ENCODE measurements at places on chromosomes 16 and 17.
A peak's percentile ranks its signal among the peaks of the same experiment; 100 is the strongest.

DNA sequence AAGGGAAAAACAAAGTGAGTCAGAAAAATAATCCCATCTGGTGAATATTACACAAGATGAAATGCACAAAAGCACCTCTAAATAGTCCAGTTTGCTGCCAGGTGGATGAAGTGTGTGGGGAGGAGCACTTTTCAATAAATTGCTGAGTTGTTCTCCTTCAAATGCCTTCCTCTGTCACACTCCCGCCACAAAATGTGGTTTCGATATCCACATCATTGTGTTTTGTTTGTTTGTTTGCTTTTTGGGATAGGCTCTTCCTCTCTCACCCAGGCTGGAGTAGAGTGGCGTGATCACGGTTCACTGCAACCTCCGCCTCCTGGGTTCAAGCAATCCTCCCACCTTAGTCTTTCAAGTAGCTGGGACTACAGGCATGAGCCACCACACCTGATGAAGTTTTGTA is 24.6 kb upstream of the SHISA9 start:
- no peak for DNase-seq

GRCh38 chr16:55499951-55500529 is 8.8 kb upstream of the LPCAT2 start:
- DNase-seq = no peak

DNA sequence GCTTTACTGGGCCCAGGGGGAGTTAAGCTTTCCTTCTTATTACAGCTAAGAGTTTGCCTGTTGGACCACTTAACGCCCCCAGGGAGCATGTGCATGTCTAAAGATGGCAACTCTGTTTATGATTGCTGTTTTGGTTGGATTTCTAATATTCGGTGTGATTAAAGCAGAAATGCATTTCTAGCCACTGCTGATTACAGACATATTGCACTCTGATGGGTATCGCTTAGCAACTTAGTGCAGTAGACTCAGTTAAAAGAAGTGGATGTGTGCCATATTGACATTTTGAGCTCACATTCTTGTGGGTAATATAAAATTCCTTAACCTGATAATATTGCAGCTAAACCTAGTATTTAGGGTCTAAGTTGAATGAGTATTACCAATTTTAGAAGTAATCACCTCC is 4.2 kb downstream of the NF1 start:
- DNase-seq = no peak

- no peak for DNase-seq
Observed at GRCh38 chr16:54459509-54460262, 173.1 kb upstream of the IRX3 start.

DNA sequence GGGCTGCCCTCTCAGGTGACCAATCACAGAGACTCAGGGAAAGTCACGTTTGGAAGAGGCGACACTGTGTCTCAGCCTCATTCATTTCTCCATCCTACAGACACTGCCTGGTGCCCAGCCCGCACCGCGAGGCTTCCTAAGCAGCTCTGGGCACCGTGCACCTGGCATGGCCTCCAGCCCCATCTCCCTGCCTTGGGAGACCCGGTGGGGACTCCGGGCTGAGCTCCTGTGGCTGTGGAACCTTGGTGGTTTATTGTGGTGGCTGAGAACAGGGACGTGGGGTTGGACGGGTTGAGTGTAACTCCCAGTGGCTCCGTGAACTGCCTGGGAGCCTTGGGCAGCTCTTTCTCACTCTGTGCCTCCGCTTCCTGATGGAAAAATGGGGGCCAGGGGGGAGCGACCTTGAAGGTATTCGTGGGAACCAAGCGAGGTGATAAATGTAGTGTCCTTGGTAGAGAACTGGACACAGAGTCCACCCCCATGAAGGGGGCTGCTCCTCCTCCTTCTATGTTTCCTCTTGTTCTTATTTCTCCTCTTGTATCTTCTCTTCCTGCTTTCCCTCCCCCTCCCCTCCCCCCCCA is 215.4 kb downstream of the SEC14L1 start:
- peak; percentile 43 for DNase-seq

DNA sequence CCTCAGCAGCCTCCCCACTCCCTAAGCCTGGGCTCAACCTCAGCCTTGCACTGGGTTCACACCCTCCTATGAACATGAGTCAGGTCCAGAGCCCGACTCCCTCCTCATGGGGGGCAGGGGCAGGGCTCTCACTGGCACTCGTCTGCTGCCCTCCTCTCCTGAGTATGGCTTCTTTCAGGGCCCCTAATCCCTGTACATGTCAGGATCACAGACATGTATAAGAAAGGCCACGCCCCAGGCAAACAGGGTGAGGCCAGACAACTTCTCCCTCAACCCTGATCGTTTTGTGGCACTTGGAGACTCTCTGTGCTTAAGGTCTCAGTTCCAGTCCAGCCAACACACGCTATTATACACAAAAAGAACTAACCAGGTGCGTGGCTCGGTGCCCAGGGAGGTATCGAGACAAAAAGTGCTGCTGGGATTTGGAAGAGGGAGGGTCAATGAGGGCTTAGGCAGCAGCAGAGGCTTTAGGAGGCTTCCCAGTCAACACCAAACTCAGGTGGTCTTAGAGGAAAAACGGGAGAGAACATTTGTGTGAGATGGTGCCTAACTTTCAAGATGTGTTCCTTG is 45.2 kb downstream of the CMTM3 start:
- no peak for DNase-seq

GRCh38 chr17:50361561-50362480 is 11.2 kb downstream of the MRPL27 start:
- no peak for DNase-seq

DNA sequence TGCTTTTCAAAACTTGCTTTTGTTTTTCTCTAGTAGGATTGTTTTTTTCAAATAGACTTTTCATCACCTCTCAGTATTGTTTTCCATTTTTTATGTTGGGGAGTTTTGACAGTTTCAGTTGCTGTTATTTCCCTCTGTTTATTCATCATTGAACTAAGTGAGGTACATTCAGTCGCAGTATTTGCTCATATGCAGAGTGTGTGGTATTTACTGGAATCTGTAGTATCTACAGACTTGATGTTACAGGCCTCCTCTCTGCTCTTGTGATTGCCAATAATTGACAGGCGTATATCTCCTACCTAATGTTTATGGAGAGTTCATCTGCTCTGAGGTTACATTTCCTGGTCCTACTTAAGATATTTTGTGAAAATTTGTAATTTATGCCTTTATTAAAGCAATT is 49.6 kb downstream of the COX10 start:
- DNase-seq = no peak

DNA sequence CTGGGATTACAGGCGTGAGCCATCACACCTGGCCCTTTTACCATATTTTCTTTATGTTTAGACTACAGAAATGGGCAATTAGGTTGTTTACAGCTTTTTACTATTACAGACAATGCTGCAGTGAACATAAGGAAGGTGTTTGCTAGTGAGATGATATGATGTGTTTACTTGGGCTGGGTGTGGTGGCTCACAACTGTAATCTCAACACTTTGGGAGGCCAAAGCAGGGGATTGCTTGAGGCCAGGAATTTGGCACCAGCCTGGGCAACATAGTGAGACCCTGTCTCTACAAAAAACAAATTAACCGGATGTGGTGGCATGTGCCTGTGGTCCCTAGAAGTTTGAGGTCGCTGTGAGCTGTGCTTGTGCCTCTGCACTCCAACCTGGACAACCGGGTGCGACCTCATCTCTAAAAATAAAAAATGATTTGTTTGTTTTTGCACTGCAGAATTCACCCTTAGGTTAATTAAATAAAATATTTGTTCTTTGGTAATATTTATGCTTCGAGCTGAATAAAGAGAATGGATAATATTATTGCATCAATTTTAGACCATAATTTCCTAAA is 15.0 kb downstream of the PAFAH1B1 start:
- no peak for DNase-seq

DNA sequence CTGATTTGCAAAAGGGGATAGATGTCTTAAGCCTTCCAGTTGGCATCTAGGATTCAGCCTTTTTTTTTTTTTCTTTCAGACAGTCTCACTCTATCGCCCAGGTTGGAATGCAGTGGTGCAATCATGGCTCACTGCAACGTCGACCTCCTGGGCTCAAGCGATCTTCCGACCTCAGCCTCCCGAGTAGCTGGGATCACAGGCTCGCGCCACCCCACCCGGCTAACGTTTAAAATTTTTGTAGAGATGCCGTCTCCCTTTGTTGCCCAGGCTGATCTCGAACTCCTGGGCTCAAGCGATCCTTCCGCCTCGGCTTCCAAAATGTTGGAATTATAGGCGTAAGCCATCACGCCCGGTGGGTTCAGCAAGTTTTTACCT is 571 bp upstream of the CCP110 start:
- no peak for DNase-seq

GRCh38 chr16:61858988-61859387 is 177.2 kb downstream of the CDH8 start:
- DNase-seq = no peak

DNA sequence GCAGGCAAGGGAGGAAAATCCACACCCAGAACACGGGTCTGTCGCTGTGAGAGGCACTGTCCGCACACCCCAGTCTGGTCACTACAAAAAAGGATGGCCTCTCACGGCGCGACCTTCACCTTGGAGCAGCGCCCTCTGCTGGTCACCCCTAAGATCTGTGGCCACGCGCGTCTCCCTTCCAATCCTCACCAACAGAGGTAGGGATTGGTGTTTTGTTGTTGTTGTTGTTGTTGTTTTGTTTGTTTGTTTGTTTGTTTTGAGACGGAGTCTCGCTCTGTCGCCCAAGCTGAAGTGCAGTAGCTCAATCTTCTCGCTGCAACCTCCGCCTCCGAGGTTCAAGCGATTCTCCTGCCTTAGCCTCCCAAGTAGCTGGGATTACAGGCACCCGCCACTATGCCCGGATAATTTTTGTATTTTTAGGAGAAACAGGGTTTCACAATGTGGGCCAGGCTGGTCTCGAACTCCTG is 15.0 kb upstream of the C17orf58 start:
- DNase-seq = no peak

- DNase-seq = peak; percentile 47
Observed at GRCh38 chr16:64478252-64478906, 643.5 kb downstream of the CDH11 start.

- no peak for DNase-seq
Observed at GRCh38 chr17:9935408-9935807, 30.3 kb upstream of the RCVRN start.

DNA sequence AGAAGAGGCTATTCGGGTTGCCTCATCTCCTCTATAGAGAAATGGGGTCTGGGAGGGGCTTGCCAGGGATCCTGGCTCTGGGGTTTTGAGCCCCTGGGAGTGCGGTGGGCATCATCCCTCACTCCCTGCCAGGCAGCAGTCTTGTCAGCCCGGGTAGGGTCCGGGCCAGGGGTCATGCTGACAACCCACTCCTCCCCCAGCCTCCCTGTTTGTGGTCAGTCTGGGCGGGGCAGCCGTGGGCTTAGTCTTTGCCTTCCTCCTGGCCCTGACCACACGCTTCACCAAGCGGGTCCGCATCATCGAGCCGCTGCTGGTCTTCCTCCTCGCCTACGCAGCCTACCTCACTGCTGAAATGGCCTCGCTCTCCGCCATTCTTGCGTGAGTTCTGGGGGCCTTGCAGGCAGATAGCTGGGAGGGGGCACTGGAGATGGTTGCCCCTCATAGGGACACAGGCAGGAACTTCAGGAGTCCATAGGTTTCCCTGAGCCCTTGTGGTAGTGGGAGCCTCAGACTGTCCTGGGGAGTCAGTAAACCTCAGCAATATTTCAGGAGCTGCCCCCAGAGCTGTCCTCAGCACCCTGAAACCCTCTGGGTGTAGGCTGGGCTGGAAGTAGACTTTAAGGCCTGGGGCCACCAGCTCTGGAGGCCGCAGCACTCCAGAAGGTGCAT is 6.9 kb downstream of the SLC9A5 start:
- DNase-seq = no peak

- DNase-seq = no peak
Observed at GRCh38 chr17:55873017-55873758, 122.3 kb downstream of the PCTP start.

DNA sequence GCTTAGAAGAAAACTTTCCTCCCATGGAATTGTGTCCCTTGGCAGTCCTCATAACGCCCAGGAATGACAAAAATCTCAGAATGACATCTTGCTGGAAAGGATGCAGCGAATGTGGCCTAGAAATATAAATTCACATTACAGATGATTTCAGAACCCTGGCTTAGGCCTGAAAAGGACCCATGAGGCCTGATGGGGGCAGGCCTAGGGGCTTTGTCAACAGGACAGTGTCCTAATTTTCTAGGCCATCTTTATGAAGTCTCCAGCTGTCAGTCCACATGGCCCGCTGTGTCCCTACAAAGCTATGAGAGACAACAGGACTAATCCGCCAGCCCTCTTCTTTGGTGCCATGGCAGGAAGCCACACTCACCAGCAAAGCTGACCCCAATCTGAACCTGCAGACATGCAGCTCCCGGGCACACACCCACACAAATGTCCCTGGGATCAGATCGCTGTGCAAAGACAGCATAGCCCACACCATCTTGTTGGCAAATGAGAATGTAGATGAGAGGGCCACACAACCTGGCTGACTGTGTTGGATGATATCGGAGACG is 40.4 kb upstream of the DNAH17 start:
- peak; percentile 69 for DNase-seq

DNA sequence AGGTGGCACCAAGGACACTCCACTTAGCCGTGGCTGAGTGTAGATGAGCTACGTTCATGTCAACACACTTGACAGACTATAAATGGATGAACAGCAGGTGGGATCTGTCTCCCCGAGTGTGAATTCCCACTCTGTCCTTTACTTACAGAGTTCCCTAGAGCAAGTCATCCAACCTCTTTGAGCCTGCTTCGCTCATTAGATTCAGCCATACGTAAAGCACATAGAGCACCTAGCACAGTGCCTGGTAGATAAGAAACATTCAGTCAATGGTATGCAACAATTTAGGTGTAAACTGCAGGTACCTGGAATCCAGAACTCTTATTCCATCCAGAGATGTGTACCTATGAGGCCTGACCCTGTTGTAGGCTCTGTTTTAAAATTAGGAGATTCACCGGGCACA is 227.8 kb upstream of the C16orf82 start:
- no peak for DNase-seq

GRCh38 chr17:57521606-57522005 is 223.5 kb downstream of the CCDC182 start:
- DNase-seq = no peak

- no peak for DNase-seq
Observed at GRCh38 chr16:12231666-12232065, 255.1 kb downstream of the SNX29 start.

- no peak for DNase-seq
Observed at GRCh38 chr16:46730126-46730525, 18.0 kb downstream of the MYLK3 start.

DNA sequence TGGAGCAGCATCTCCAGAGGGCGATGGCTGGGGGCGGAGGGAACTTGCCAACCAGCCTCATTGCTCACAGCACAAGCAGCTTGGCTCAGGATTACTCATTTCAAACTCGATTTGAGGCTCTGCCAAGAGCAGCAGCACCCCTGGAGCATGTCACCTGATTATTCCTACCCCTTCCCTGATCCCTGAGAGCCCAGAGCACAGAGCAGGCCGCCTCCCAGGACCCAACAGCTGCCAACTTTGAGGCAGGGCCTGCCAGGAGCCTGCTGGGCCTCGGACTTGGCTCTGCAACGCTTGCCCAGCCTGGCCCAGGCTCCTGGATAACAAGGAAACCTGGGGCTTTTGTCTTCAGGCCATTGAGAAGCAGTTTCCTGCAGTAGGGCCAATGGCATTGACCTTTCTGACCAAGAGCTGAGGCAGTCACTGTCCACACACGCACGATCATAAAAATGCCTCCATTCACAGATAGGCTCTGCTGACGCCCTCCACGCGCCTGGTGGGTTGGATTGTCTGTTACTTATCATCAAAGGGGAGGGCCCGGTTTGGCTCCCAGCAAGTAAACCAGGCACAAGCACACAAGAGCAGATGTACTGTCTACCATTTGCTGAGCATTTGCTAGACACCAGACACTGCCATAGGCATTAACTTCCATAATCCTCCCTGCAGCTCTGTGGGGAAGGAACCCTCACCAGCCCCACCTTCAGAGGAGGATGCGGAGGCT is 406.6 kb upstream of the EEF2KMT start:
- no peak for DNase-seq

- no peak for DNase-seq
Observed at GRCh38 chr17:57993471-57994365, 5.7 kb upstream of the VEZF1 start.

Data from right forelimb (tissue), 1 donor.